ENCODE measurements at places on chromosomes 5 and 9. TPM values are rescaled to one million over a fixed set of nuclear protein-coding genes. Genes with fewer than 3 reads are reported as not detected.

Gene PCDHA6
- not detected for total RNA-seq

Gene SH3PXD2B
- 9.4 TPM for total RNA-seq

Gene IL13
- total RNA-seq: not detected

Gene C7
- total RNA-seq: 4.0 TPM

Gene DDX4
- not detected for total RNA-seq

Gene WDR38
- total RNA-seq: not detected

Gene HTR1A
- not detected for total RNA-seq

- no peak for DNase-seq
Observed at GRCh38 chr9:8390571-8390970, 591.0 kb upstream of the DMAC1 start.

GRCh38 chr5:149931992-149932436, 12.6 kb downstream of the PDE6A start:
- DNase-seq: no peak

GRCh38 chr5:150458802-150459557, 9.4 kb upstream of the RPS14 start:
- DNase-seq: peak; percentile 28

GRCh38 chr9:132169672-132170392, 8.0 kb downstream of the NTNG2 start:
- peak; percentile 38 for DNase-seq

- no peak for DNase-seq
Observed at GRCh38 chr5:20958641-20959040, 970.6 kb upstream of the CDH18 start.

DNA sequence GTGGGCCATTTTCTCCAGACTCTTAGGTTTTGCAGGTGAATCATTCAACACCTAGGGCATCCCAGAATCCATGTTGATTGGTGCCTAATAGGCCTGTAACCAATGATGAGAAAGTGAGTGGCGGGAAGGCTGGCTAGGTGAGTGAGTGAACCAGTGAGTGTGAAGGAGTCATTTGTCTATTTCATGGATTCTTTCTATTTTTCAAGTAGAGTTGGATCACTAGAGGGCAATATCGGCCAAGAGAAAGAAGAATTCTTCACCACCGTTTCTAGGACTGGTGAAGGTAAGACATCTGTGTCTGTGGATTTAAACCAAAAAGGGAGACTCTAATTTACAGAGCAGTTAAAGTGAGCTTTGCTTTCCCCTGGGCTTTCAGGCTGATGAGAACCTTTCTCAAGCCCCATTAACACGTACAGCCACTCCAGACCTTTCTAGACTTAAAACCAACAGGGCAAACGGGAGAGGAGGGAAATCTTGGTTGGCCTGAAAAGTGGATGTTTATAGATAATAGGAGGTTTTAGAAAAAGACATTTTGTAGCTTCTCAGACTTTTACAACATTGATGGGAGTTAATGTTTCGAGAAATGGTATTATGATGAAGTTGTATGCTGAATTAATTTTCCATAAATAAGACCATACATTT, 114.3 kb upstream of the IL12B start:
- peak; percentile 60 for DNase-seq

DNA sequence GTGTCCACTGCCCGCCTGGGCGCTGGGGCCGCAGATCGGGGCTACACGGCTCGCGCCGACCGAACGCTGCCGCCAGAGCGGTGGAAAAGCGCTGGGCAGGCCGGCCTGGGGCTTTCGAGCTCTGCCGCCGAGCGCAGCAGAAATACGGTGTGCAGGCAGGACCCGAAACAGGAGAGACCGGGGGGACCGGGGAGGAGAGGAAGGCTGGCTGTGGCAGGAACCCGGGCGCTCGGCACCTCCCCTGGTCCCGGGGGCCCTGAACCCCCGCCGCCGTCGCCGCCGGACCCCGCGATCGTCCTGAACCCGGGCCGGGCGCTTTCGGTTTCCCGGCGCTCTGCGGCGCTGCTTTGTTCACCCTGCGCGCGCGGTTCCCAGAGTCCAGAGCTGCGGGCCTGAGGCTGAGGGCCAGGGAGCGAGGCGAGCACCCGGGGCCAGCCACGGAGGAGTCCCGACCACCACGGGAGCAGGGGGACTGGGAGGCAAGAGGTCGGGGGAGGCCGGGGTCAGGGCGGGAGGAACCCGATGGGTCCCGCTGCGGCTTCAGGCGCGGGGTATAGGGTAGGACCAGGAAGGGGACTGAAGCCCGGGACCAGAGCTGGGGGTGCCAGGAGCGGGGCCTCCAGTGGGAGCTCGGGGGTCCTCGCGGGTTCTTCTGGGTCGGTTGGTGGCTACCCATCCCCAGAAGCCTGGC, 12.0 kb downstream of the IRX2 start:
- DNase-seq: no peak

- DNase-seq: no peak
Observed at GRCh38 chr5:115532517-115532916, 12.1 kb downstream of the FEM1C start.

DNA sequence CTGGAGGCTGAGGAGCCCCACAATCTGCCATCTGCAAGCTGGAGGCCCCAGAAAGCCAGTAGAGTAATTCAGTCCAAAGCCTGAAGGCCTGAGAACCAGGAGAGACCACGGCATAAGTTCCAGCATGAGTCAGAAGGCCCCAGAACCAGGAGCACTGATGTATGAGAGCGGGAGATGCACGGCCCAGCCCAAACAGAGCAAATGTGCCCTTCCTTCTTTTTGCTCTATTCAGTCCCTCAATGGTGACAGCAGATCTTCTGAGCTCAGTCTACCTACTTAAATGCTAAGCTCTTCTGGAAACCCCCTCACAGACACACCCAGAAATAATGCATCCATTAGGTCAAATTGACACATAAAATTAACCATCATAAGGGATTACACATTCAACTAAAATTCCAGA, 277.6 kb downstream of the ATPSCKMT start:
- DNase-seq: no peak

DNA sequence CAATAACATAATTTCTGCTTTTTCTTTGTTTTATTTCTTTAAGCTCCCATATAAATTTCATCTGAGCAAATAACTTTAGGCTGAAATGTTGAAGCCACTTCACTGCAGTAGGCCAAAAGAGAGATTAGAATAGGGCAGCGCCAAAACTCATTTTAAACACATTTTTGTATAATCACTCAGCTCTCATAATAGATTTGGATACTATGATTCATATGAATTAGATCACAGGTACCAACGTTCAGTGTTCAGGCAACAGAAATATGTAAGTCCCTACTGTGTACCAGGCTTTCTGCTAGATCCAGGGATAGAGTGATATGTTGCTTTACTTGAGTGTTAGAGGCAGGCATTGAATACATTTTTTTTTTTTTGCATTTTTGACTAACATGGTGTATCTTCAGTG, 370.5 kb downstream of the PTPRD start:
- DNase-seq: no peak

GRCh38 chr5:54969856-54970828, 15.3 kb downstream of the ESM1 start:
- no peak for DNase-seq

- no peak for DNase-seq
Observed at GRCh38 chr5:6838736-6839135, 125.5 kb downstream of the TENT4A start.

- DNase-seq: no peak
Observed at GRCh38 chr5:27708534-27708933, 670.1 kb upstream of the CDH9 start.

GRCh38 chr9:71692337-71692736, 76.0 kb downstream of the CEMIP2 start:
- no peak for DNase-seq

DNA sequence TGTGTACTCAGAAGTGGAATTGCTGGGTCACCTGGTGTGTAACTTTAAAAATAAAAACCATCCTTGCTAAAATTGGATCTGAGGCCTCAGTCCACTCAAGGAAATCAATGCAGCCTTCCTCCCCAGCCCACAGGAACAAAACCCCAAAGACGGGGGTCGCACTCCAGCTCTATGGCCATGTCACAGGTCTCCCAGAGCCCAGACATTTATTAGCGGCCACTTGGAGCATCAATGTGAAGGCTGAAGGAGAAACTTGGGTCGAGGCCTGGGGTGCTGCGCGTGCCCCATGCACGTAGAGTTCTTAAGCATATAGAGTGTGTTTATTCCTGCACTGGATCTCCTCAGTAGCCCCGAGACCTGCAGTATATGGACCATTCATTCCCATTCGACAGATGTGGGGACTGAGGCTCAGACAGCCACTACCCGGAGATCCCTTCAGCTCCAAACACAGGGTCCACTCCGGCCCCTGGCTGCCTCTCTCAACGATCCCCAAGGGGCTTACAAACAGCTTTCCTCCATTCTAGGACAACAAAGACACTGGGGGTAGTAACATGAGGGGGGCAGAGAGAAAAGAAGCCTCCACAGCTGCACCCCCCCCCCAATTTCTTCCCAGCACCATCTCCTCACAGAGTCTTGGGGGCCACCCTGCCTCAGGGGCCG, 14.3 kb upstream of the OLFM1 start:
- no peak for DNase-seq

DNA sequence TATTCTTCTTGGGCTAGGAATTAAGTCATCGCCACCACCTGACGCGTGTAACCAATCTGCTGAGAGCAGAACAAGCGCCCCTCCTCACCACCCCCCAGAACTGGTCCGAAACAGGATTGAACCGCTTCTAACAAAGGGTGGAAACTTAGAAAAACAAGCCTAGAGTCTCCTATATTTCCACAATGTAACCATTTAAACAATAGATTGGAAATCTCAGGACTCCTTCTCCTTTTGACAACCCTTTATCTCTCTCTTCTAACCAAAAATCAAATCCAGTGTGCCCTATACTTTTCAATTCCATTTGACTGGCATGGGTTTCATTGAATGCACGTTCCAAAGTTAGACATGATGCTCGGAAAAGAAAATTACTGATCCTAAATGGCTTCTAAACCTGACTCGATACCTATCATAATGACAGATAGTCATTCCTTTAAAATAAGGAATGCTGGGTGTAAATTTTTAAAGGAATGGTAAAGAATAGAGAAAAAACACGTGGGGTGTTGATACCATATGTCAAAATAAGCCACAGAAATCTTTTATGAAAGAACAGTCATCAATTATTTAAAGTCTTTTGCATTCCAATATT, 1.2 kb downstream of the ARRDC3 start:
- peak; percentile 88 for DNase-seq

DNA sequence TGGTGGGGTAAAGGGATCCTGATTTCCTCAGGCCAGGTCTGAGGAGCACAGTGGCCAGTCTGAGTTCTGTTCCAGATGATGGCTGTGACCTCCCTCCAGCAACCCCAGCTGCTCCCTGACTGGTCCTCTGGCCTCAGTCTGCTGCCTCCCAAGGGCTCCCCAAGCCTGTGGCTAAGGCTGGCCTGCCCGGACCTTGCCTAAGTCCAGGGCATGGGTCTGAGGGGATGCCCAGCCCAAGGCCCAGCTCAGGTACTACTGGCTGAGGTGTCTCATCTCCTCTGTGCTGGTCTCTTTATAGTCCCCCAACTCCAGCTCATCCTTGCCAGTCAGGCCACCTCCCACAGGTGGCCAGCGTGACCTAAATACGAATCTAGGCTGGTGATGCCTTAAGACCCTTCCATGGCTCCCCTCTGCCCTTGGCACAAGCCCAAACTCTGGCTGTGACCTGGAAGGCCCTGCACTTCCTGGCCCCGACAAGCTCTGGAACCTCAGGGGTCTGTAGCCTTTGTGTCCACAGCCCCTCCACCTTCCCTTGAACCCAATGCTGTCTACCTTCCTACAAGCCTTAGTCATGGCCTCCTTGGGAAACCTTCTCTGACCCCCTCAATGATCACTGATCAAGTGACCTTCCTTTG, 9.8 kb downstream of the KIF12 start:
- DNase-seq: no peak

DNA sequence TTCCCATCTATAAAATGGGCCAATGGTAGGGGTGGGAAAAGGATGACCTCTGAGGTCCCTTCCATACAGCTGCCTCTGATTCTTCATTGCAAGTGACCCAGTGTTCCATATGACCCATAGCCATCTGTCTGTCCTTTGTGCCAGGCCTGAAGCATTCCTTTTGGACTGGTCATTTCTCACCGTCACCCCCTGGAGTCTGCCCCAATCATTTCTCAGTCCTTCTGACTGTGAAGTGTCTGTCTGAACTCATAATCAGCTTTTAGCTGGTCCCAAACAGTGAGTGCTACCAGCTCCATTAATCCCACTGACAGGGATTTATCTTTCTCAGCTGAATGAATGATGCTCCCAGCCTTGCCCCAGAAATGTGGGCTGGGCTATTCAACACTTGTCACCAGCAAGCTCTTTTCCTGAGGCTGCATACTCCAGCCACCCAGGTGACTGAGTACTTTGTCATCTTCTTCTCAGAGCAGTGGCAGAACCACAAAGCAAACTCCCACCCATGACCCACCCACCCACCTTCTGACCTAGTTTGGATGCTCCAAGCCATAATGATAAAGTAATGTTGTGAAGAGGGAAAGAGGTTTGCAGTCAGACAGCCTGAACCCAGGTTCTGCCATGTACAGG, 37.4 kb downstream of the KCNIP1 start:
- DNase-seq: no peak

GRCh38 chr5:117701062-117701461, 1126.4 kb upstream of the SEMA6A start:
- DNase-seq: peak; percentile 5

DNA sequence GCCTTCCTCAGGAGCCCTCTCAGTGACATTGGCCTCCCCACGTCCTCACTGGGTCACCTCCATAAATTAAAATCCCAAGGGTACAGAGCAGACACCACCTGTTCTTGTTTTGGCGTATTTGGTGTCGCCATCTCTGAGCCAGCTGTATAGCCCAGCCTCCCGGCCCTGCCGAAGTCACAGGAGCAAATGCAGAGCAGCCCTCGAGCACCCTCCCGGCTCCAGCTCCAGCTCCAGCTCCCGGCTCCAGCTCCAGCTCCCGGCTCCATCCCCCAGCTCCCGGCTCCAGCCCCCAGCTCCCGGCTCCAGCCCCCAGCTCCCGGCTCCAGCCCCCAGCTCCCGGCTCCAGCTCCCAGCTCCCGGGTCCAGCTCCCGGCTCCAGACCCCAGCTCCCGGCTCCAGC, 74.3 kb downstream of the ZNF354C start:
- DNase-seq: no peak

DNA sequence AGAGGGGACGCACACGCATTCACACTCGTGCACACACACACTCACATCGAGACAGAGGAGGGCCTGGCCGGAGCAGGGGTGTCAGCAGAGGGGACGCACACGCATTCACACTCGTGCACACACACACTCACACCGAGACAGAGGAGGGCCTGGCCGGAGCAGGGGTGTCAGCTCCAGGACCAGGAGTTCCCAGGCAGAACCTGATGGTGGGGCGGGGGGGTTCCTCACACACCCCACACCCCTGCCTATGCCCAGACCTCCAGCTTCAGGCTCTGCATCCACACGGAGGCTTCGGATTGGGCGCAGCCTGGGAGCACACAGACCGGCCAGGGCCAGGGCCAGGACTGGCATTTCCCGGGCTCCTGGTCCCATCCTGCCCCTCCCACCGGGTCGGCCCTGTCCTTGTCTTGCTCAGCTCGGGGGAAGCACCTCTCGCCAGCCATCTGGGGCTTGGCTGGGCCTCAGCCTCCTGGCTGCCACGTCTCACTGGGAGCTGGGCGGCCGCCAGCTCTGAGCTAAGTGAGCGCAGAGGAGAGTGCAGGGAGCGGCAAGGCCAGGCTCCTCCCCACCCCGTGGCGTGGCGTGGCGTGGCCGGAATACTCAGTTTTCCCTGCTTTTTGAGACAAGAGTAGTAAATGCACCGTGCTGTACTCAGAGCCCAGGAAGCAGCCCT, 31.3 kb downstream of the ADAMTS2 start:
- no peak for DNase-seq

- DNase-seq: peak; percentile 58
Observed at GRCh38 chr5:56415356-56415765, 182.2 kb upstream of the ANKRD55 start.
